ENCODE measurements at places on chromosomes 5 and 9.

GRCh38 chr9:133117271-133118178 is 3.5 kb downstream of the RALGDS start:
- no peak for DNase-seq

- DNase-seq, result no peak
Measured at GRCh38 chr5:68027519-68027918, 188.0 kb upstream of the PIK3R1 start.

- no peak for DNase-seq
Measured at GRCh38 chr5:61301341-61302199, 30.5 kb upstream of the ZSWIM6 start.

DNA sequence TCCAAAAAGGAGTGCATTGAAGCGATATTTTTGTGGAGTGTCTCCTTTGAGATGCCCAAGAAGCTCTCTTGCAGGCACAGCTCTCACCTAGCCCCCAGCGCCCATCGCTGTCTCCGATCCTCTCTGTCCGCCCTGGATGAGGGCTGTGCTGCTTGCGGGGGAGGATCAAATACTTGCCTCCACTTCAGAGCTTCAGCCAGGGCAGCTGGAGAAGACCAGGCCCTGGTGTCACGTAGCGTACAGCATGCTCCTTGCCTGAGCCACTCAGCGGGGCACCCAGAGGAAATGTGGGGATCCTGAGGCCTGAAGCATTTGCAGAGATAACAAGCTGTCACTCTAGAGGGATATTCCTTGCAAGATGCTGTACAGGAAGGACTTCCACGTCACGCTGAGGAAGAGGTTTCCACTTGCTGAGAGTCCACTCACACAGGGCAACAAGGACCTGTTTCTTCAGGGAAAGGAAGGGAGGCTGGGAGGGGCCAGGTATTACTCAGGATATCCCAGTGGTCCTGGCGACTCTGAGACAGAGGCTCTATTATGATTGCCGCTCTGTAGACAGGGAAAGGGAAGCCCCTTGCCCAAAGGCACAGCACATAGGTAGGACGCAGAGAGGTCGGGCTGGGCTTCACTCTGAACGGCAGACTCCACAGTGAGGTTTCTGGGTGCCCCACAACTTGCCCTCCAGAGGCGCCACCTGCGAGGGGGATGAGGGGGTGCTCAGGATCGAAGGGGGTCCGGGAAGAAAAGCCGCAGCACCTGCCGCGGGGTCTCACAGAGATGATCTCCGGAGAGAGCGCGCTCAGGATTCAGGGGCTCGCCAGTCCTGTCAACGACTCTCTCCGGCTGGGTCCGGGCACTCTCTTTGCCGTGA is 64.0 kb downstream of the CRB2 start:
- DNase-seq, result no peak

DNA sequence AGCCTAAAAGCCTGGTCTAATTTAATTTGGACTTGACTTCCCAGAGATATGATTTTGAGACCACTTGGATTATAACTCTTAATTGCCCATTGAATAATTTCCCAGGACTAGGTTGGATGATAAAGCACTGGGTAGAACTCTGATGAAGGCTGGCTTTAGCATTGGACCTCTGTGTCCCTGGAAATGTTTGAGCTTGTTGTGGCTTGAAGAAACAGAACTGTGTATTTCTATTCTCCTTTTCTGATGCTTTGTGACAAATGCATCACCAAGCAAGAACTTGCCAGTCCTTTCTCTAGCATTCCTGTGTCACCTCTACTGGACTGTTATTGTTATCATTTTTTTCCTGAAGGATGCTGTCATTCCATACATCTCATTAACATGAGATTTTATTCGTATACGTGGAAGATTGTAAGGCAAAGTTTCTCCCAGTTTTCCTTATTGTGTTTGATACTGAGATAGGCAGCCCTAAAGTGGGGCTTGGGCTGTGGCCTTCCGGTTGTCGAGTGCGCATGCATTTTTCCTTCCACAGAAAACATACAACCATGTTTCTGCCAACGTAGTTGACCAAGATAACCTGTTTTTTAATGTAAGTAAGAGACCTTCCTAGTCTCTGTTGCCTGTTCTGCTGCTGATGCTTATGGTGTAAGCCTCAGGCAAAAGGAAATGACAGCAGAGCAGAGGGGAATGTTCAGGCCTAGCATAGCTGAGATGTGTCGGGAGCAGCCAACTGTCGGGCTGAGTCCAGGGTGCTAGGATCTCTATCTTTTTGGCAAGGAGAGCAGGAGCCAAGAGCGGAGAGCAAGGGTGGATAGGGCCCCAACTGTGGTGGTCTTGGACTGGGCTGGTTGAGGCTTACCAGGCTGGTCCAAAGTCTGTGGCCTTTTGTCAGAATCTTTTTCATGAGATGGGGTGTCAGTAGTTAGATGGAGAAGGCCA is 2.3 kb downstream of the NTRK2 start:
- no peak for DNase-seq

DNA sequence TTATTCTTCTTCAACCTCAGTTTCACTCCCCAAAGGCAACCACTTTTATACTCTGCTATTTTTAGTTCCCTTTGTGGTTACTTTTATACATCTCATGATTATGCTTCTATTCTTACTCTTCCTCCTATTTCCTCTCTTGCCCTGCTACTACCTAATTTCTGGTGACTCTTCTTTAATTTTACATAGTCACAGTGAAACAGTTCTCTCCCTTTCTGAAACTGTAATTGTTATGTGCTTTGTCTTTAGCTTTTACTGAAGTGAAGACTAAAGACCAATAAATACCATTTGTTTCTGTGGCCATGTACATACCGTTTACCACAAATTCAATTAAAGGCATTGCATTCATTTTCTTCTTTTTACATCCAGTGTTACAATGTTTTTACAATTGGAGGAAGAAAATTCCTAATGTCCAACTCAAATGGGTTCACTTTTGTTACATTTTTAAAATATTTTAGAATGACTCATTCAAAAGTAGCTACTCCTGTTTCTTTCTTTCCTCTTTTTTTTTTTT is 410.6 kb downstream of the PSAT1 start:
- no peak for DNase-seq

DNA sequence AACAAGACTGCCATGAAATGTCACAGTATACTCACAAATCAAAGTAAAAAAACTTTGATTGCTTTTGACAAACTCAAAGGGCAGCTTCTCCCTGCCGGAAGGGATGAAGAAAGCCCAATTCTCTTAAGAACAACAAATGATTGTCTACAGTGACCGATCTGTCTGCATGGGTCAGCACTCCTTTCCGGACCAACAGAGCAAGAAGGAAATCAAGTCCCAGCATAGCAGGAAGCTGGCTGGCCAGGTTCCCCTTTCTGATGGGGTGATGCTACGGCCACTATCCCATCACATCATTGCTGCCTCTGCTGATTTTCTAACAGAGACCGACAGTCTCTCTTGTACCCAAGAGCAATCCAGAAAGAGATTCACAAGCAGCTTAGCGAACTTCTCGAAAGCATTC is 692 bp downstream of the C1QTNF3 start:
- DNase-seq, result no peak

DNA sequence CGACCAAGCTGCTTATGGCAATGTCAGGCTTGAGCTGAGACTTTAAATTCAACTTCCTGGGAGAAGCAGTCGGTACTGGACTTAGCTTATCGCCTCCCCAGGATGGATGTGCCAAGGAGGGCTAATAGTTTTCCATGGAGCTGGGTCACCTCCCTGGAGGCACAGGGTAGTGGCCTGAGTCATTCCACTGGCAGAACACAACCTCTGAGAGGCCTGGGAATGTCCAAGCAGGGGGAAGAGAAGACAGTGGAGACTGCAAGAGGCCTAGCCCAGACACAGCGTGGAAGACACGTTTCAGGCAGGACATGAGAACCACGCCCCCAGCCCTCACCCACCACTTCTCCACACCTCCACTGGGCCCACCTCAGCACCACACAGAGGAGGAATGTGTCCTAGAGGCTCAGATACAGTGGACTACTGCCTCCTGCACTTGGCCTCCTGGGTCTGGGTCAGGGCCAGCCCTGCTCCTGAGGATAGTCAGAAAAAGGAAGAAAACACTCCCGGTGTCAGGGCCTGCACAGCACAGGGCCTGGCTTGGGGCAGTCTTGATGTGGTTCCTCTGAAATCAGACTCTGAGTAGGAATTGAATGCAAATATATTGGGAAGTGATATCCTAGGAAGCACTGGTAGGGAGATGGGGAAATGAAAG is 171.8 kb downstream of the FSTL4 start:
- no peak for DNase-seq

GRCh38 chr5:58804291-58804690 is 221.4 kb downstream of the RAB3C start:
- no peak for DNase-seq

DNA sequence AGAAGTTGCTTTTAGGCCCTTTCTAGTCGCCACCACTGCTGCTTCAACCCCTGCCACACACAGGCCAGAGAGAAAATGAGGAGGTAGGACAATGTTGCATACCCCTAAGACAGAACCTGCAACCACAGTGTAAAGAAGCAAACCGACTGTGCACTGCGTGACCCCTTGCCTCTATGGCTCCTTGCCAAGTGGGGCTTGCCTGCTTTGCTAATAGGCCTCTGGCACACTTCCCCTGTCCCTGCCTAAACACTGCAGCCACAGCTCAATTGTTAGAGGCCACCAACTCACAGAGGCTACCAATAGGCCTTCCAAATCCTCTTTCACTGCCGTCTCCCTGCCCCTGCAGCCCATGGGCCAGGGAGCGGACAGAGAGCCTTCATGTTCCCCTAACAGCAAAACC is 280.1 kb downstream of the CDH10 start:
- DNase-seq, result no peak

DNA sequence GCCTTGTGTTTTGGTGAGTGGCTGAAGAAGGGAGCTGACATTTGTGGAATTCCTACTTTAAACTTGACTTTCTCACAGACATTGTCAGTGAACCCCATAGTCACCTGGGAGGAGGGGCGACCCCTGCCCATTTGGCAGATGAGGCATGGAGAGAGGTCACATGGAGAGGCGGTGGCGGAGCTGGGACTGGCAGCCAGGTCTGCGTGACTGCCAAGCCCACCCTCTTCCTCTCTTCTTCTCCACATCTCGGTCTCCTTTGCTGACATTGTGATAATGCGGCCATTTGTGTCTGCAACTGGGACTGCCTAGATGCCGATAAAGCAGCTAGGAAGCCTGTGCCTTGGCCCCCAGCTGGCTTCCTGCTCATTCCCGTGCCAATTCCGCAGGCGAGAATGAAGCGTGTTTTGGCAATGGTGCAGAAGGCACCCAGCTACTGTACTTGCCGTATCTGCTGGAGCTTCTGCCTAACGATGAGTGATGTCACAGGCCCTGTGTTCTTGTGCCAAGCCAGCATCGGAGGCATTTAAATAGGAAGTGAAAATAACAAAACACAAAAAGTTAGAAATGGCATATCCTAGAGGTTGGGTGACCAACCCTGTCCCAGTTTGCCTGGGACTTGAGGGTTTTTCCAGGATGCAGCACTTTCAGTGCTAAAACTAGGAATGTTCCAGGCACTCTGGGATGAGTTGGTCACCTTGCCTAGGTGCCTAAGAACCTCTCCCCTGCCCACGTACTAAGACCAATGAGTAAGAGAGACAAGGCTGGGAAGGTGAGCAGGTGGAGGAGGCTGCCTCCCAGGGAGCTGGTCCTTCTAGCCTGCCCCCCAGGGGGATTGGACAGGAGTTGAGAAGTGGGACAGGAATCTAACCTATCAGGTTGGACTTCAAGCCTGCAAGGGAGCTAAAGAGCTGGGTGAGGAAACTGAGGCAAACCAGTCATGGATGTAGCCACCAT is 23.6 kb downstream of the OLFML2A start:
- no peak for DNase-seq

- no peak for DNase-seq
Measured at GRCh38 chr5:3837506-3837905, 241.9 kb downstream of the IRX1 start.

GRCh38 chr9:6669881-6670280 is 24.4 kb upstream of the GLDC start:
- DNase-seq, result no peak

GRCh38 chr5:178237431-178238312 is 5.1 kb upstream of the PHYKPL start:
- no peak for DNase-seq

GRCh38 chr9:21782205-21782604 is 20.2 kb upstream of the MTAP start:
- no peak for DNase-seq

DNA sequence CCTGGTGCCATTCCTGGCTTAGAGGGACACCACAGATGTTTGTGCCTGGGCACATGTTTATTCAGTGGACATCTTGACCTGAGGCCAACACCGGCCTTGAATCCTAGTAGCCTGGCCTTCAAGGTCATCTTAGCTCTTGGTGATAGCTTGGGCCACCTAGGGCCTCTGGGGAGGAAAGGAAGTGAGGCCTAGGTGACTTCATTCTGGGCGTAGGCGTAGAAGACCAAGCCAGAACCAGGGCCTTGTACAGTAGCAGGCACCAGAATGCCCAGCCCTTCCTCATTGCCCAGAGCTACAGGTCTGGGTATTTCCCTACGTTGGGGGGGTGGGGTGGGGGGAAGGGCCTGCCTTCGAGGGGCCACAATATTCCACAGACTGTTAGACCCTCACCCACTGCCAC is 33.8 kb downstream of the WNK2 start:
- no peak for DNase-seq

- no peak for DNase-seq
Measured at GRCh38 chr9:7579351-7579750, 220.2 kb downstream of the DMAC1 start.

DNA sequence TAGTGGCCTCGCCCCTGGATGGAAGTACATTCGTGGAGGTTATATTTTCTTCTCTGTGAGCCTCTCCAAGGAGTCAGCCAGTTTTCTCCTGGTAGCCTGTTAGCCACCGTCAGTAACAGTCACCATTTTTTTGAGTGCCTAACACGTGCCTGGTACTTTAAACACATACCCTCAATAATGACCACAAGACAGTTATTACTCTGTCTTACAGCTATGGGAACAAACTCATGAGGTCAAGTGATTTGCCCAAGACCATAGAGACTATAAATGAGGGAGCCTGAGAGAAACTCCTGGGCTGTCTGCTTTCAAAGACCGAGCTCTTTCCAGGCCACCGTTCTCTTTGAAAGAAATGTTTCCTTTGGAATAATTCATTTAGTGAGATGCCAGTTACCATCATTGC is 90.4 kb downstream of the PALM2AKAP2 start:
- no peak for DNase-seq

DNA sequence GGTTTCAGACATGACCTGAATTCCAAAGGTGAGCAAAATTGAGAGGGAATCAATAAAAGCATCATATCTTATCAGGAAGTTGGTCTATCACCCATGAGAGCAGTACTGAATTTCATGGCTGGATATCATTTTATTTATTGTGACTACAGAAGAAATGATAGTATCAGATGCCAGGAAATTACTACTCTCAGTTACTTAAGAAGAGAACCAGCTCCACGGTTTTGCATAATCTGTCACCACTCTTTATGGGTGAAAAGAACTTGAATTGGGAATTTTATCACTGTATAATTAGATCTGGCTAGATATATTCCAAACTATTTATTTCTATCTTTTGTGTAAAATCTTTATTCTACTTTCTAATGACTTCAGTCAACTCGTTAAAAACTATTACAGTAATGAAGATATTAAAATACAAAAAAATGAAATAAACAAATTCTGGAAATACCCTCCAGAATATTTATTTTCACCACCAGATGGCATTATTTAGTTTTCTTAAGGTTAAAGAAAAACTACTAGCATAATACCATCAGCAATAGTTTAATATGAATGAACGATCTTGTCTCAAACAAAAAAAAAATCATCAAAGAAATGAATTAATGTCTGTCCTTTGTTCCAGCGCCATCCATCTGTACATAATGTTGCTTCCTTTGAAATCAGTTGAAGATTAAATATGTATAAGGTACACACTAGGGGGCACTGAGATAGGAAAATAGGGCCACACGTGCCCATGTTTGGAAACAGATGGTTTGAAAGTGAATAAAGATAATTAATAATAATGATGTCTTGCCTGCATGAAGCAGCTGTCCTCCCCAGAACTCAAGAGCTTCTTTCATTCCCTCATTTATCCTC is 84.7 kb upstream of the SLCO6A1 start:
- no peak for DNase-seq

All from activated naive CD4-positive, alpha-beta T cell treated with anti-CD3 and anti-CD28 coated beads, Interleukin-2, amount 50 U/mL, for 16 hours (primary cell).